Mesothelial cell of epicardium (in vitro differentiated cells): ENCODE measurements at places on chromosomes 6 and 20. TPM values are rescaled to one million over a fixed set of nuclear protein-coding genes. Genes with fewer than 3 reads are reported as not detected.

DNA sequence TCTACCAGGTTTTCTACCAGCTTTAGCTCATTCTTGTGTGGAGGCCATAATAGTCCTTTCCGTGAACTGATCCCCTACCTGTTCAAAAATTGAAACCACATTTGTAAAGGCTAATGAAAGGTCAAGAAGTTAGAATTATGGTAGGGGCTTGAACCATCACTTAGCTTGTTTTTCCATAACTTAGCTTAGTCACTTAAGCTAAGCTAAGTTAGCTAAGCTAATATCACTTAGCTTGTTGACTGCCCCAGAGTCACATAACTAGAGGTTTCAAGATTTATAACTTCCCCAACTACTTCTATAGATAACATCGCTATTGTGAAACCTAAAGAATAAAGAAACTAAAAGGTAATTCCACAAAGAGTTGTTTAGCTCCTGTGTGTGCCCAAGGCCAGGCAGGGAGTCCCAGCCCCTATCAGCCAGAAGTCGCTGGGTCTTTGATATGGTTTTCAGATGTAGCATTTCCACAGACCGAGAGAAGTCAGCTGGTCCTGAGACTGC lies 131.8 kb downstream of the VEGFA start:
- peaks cover 11% of the 10 kb centered on the region for H3K4me1 ChIP-seq
- no peak overlapping the region for H3K4me3 ChIP-seq
- no peaks in the 10 kb centered on the region for H3K27me3 ChIP-seq

DNA sequence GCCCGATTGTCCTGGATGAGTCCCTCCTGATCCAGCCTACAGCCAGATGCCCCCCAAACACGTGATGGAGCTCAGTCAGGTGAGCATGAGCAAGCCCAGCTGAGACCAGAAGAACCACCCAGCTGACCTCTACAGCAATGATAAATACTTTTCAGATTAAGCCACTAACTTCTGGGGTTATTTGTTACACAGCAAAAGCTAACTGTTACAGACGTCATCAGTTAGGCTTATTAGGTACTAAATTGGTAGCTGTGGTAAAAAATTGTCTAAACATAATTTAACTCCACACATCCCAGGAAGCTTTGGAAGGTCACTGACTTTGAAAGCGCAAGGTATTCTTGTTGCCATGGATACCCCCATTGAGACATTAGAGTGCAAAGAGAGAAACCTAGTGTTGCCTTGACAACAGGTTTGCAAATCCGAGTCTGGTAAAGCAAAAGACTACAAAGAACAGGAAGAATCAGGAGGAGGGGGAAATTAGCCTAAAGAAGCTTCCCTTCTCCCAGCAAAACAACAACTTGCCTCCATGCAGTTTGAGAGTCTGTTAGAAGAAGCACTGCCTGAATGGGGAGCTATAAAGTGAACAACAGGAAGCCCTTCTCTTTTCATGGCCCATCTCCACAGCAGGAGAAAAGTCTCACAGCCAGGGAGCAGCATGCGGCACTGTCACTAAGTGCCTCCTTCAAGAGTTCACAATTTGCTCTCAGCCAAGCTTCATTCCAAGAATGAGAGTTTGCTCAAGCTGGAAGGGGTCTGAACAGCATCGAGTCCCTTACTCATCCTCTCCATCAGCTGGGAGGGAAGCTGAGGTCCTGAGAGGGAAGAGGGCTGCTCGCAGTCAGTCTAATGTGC lies 41.7 kb upstream of the ZNF831 start:
- peaks cover 8% of the 10 kb centered on the region for H3K4me1 ChIP-seq
- peaks cover 53% of the 10 kb centered on the region for H3K27me3 ChIP-seq
- DNase-seq, result no peak
- H3K4me3 ChIP-seq, result no peak overlapping the region
- H3K27ac ChIP-seq, result no peak overlapping the region
- no peaks in the 10 kb centered on the region for H3K36me3 ChIP-seq

GRCh38 chr6:35028781-35029769 lies 112.1 kb downstream of the TCP11 start:
- peaks cover 14% of the 10 kb centered on the region for H3K36me3 ChIP-seq
- DNase-seq, result no peak
- H3K4me3 ChIP-seq, result no peak overlapping the region
- peak overlapping the region; percentile 45 for H3K27ac ChIP-seq
- H3K4me1 ChIP-seq, result peaks cover 18% of the 10 kb centered on the region
- no peaks in the 10 kb centered on the region for H3K27me3 ChIP-seq

Gene OXT
- total RNA-seq, result not detected in 3 replicates

DNA sequence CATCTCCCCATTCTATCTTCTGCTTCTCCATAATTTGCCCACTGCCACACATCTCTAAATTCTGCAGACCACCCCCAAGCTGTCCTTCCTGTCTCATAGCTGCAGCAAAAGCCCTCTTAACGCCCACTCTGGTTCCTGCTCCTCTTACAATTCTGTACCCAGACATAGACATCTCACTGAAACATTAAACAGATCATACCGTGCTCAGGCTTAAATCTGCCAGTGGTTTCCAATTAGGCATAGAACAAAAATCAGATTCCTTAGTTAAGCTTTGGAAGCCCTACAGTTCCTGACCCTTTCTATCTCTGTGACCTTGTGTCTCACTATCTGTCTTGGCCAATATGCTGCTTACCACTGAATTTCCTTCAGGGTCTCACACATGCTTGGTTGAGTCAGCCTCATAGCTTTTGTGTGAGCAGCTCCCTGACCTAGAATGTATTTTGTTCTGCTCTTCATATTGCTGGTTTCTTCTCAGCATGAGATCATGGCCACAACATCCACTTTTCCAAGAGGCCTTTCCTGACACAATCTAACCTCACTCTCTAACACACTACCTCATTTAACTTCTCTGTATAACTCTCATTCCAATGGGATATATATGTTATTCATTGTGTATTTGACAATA lies 749.7 kb downstream of the MAFB start:
- H3K27me3 ChIP-seq, result no peaks in the 10 kb centered on the region
- no peak overlapping the region for H3K4me3 ChIP-seq
- no peak for DNase-seq
- no peaks in the 10 kb centered on the region for H3K4me1 ChIP-seq

Gene RBM12
- total RNA-seq, result 154 to 158 TPM (median 156 TPM) in 3 replicates

Gene TRDN
- total RNA-seq, result 0.20 to 0.34 TPM in 2 of 3 replicates, not detected in the other

DNA sequence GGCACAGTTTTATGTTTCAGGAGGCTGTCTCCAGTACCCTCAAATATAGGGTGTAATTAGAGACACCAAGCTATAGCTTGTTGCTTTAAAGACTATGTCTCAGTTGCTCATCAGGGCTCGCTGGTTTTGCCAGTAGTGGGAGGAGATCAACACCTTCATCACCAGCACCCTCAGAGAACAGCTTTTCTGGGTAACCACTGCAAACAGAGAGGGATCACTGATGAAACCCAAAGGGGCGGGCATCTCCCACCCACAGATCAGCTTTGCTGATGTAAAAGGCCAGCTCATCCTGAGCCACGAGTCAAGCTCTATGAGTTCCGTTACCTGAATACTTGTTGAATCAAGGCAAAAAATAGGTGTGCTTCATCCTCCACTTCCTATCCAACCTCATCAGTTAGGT lies 187.7 kb downstream of the AIG1 start:
- H3K27me3 ChIP-seq, result no peaks in the 10 kb centered on the region
- peaks cover 9% of the 10 kb centered on the region for H3K36me3 ChIP-seq
- H3K4me1 ChIP-seq, result no peaks in the 10 kb centered on the region

Gene CPNE5
- 0.51 to 1.7 TPM (median 1.2 TPM) in 3 replicates for total RNA-seq

Gene RIPOR2
- 1.7 to 1.9 TPM (median 1.7 TPM) in 3 replicates for total RNA-seq

DNA sequence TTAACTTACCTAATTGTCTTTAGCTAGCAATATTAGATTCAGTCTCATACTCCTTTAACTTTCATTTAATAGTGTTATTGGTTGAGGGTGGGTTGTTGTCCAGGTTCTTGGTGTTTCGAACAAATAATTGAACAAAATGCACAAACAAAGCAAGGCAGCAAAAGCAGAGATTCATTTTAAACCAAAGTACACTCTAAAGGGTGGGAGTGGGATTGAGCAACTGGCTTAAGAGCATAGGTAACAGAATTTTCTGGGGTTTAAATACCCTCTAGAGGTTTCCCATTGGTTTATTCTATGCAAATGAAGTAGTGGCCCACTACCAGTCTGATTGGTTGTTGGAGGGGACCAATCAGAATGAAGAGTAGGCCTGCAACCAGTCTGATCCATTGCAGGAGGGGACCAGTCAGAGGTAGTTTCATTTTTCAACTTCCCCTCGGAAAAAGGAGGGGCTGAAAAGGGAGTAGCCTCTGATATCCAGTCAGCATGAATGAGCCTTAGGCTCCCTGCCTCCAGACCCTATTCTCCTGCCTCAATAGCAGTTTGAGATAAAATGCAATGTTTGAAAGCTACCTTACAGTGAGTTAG lies 26.3 kb upstream of the RAB23 start:
- H3K27ac ChIP-seq, result no peak overlapping the region
- H3K27me3 ChIP-seq, result no peaks in the 10 kb centered on the region
- H3K4me3 ChIP-seq, result no peak overlapping the region
- H3K36me3 ChIP-seq, result no peaks in the 10 kb centered on the region

GRCh38 chr6:97240222-97240621 lies 42.8 kb downstream of the MMS22L start:
- no peak overlapping the region for H3K27ac ChIP-seq
- peaks cover 49% of the 10 kb centered on the region for H3K36me3 ChIP-seq
- no peak overlapping the region for H3K4me3 ChIP-seq

DNA sequence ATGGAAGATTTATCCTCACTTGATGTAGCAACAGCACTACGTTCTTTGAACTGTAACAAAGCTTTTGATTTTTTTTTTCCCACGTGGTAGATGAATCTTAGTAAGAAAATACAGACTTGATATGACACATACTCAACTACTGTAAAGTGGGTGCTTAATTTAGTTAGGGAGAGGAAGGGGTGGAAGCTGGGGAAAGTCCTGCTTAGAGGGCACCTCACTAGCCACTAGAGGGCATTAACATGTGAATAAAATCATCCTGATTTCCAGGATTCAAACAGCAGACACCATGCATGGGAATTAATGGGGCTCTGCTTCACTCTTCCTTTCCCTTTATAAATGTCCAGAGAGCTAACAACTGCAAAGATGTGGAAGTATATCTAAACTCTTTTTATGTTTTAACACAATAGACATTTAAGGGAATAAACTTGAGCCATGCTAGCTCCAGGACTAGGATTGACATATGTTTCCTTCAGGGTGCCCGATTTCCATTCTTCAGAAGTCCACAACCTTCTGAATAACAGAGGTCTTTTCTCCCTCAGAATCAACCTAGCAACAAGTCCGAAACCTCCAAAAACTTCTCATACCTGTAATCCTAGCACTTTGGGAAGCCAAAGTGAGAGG lies 250.1 kb downstream of the ATXN1 start:
- H3K4me3 ChIP-seq, result no peak overlapping the region
- peaks cover 36% of the 10 kb centered on the region for H3K4me1 ChIP-seq
- H3K36me3 ChIP-seq, result no peaks in the 10 kb centered on the region
- no peak for DNase-seq
- no peak overlapping the region for H3K27ac ChIP-seq

Gene SLC32A1
- total RNA-seq, result not detected in 3 replicates

DNA sequence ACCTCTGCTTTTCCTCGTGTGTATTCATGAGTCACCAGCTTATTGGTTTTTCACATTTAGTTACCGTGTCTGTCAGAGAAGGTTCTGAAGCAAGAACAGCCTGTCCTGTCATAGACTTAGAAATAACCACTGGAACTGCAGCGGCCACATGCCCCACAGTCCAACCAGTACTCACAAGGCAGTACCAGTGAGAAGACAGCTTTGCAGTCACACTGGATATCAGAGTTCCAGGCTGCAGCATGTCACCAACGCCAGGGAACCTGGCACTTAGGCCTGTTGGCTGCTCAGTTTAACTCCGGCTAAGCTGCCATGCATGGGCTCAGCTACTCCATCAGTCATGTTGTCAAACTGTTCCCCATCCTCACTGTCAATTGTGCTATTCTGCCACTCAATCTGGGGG lies 40.1 kb downstream of the ADNP start:
- H3K27me3 ChIP-seq, result no peaks in the 10 kb centered on the region
- no peak overlapping the region for H3K4me3 ChIP-seq
- no peak for DNase-seq
- peaks cover 61% of the 10 kb centered on the region for H3K36me3 ChIP-seq

DNA sequence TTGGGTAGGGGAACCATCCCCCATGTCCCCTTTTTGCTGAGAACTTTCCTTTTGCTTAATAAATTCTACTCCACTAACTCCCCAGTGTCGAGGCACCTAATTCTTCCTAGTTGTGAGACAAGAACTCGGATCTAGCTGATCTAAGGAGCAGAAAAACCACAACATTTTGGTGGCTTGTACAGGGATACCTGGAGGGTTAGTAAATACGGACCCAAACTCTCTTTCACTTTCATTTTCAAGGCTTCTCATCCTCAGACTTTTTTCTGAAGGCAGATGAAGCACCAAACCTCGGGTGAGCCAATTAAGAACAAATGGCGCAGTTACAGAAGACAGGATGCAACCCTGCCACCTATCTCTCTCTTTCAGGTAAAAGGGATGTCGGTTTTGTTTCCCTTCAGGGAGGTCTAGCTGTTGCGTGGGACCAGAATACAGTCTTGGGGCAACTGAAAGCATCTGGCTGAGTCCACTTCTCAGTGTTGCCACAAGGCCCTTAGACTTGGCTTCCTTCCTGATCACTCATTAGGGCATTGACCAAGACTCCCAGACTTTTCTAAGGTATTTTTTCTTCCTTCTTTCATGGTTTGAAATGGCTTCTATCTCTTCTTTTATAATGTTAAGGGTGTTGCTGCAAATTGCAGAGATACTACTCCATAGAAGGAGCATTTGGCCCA lies 11.1 kb upstream of the HTR1B start:
- no peaks in the 10 kb centered on the region for H3K36me3 ChIP-seq
- DNase-seq, result no peak
- peaks cover 7% of the 10 kb centered on the region for H3K27me3 ChIP-seq
- peaks cover 2% of the 10 kb centered on the region for H3K4me1 ChIP-seq
- no peak overlapping the region for H3K27ac ChIP-seq

DNA sequence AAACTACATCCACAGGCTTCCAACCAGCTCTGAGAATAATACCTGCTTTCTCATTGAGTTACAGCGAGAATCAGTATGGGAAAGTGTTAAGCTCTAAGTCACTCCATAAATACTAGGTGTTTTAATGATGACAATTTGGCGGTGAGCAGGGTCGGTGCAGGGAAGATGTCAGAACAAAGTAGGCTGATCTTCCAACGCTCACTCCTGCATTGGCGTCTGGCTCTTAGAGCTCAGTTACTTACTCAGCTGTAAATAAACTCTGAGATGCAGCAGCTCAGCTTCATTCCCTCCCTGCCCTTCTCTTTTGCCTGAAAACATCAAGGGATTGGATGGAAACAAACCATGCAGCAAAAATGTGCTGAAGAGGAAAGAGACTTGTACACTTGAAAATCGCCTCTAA lies 102.5 kb upstream of the SPACA1 start:
- H3K4me1 ChIP-seq, result peaks cover 42% of the 10 kb centered on the region
- peak overlapping the region; percentile 77 for H3K27ac ChIP-seq
- DNase-seq, result no peak
- H3K4me3 ChIP-seq, result no peak overlapping the region
- H3K36me3 ChIP-seq, result no peaks in the 10 kb centered on the region

- H3K36me3 ChIP-seq, result peaks cover 17% of the 10 kb centered on the region
- H3K4me1 ChIP-seq, result peaks cover 45% of the 10 kb centered on the region
- peak overlapping the region; percentile 82 for H3K27ac ChIP-seq
- peak overlapping the region; percentile 38 for H3K4me3 ChIP-seq
- DNase-seq, result no peak
- no peaks in the 10 kb centered on the region for H3K27me3 ChIP-seq
Observed at GRCh38 chr6:53922539-53922981, 127.8 kb downstream of the LRRC1 start.

Gene SOX12
- total RNA-seq, result 65.9 to 67.0 TPM (median 66.8 TPM) in 3 replicates

Gene RPS6KA2
- total RNA-seq, result 12.0 to 18.4 TPM (median 12.3 TPM) in 3 replicates

Gene MDFI
- 146 to 149 TPM (median 148 TPM) in 3 replicates for total RNA-seq
